Placental epithelial cell (primary cell): ENCODE measurements at places on chromosomes 12 and 14. TPM values are rescaled to one million over a fixed set of nuclear protein-coding genes. Genes with fewer than 3 reads are reported as not detected.

RTN1 gene
- total RNA-seq: not detected in 2 replicates

TSHR gene
- total RNA-seq: 0.22 and 1.2 TPM in 2 replicates

CRIP1 gene
- 5.5 and 9.8 TPM in 2 replicates for total RNA-seq

PPP1R3E gene
- 3.9 and 8.2 TPM in 2 replicates for total RNA-seq
